ENCODE measurements at places on chromosomes 1 and 21. TPM values are rescaled to one million over a fixed set of nuclear protein-coding genes. Genes with fewer than 3 reads are reported as not detected.

Gene KRTAP7-1
- not detected for total RNA-seq

Gene TRIM67
- not detected for total RNA-seq

Gene GSTM4
- total RNA-seq, result 9.9 TPM

Gene PGLYRP3
- total RNA-seq, result not detected
